Activated T-helper 1 cell treated with anti-CD3 and anti-CD28 coated beads, Interleukin-2, amount 50 U/mL, for 16 hours (primary cell): ENCODE measurements at places on chromosomes 3 and 15.

DNA sequence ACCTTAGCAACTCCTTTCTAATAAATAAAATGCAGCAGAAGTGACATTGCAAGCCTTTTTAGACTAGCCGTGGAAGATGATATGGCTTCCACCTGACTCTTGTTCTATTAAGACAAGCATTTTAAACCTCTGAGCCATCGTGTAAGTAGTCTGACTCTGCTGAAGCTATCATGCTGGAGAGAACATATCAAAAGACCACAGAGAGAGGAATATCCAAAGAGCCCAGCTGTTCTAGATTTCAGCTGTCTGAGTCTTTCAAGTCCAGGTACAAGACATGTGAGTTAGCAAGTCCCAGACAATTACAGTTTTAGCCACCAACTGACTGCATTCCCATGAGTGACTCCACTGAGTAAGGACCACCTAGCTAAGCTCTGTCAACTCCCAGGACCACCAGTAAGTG is 517.0 kb upstream of the NAALADL2 start:
- DNase-seq = no peak

GRCh38 chr15:82081914-82082762 is 36.3 kb upstream of the MEX3B start:
- DNase-seq = no peak

DNA sequence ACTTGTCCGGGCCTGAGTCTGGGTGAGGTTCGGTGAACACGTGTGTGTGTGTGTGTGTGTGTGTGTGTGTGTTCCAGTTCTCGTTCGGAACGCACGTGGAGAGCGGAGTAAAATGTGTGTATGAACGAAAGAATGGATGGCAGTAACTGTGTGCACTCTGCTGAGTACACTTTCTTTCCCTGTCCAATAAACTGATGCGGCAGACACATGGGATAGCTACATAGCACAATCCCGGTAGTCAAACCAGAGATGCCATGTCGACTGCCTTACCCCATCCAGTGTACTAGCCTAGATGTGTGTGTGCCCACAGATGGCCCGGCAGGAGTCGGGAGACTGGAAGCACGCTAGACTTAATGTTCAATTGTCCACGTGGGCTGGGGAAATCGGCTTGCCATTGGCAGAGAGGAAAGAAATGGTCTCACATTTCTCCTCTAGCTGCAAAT is 507 bp upstream of the GOLIM4 start:
- no peak for DNase-seq

DNA sequence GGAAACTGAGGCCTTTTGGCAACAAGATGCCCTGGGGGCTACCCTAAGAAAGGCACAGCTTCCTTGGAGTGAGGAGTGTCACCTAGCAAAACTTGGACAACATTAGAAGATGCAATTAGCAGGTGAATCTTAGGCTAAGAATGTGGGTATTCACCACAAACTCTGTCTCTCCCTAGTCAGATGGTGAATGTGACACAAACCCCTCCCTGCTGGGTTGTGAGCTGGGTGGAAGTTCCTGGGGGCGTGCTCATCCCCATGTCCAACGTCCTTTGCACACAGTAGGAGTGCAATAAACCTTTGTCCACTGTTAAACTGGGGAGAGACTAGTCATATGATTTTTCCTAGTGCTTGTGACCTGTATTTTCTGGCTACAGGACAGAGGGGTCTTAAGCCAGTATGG is 67.1 kb upstream of the SH3GL3 start:
- no peak for DNase-seq

DNA sequence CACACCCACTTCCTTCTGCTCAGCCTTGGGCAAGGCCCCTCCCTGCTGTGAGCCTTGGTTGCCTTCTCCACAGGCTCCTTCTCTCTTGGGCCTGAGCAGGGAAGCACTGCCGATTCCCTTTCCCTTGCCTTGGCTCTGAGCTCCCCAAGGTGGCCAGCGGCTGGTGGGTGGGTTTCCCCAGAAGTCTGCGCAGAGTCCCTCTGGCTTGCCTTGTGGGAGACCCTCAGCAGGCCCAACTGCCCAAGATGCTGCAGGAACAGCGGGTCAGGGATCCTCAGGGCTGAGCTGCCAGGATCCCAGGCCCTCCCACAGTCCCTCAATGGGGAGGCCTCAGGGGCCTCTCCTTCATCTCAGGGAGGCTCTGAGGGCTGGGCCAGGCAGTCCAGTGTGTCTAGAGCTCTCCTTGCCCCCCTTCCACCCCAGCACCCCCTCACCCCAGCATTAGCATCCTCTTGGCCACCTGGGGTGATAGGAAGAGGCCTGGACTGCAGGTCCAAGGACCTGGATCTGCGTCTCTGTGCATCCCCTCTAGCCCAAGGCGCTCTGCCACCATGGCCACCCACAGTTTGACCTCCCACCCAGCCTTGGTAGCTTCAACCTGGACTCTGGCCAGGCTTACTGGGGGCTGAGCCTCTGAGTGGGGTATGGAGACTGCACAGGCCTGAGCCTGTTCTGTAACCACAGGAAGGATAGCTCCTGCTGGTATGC is 68.6 kb downstream of the EXOG start:
- DNase-seq = no peak

- peak; percentile 6 for DNase-seq
Observed at GRCh38 chr3:56754741-56755417, 46.9 kb downstream of the ARHGEF3 start.

- DNase-seq = no peak
Observed at GRCh38 chr15:67927501-67928168, 87.8 kb upstream of the RNU6-1 start.

GRCh38 chr3:111668888-111669488 is 73.8 kb upstream of the ZBED2 start:
- no peak for DNase-seq

- no peak for DNase-seq
Observed at GRCh38 chr15:61155741-61156700, 73.1 kb downstream of the RORA start.

GRCh38 chr3:133269393-133269792 is 130.5 kb upstream of the BFSP2 start:
- DNase-seq = no peak

DNA sequence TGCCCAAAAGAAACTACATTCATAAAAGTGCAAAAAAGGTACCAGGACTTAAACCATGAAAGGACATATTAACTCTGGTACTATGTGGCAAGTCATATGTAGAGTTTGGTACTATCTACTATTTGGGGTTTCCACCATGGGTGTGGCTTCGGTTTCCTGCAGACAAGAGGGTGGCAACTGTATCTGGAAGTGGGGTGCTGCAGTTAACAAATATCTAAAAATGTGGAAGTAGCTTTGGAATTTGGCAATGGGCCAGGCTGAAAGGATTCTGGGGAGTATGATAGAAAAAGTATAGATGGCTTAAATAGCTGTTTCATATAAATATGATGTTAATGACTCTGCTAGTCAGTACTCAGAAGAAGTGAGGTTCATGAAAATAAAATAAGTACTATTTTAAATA is 44.0 kb downstream of the PLSCR2 start:
- DNase-seq = no peak

- no peak for DNase-seq
Observed at GRCh38 chr3:157284688-157285087, 124.7 kb upstream of the CCNL1 start.

DNA sequence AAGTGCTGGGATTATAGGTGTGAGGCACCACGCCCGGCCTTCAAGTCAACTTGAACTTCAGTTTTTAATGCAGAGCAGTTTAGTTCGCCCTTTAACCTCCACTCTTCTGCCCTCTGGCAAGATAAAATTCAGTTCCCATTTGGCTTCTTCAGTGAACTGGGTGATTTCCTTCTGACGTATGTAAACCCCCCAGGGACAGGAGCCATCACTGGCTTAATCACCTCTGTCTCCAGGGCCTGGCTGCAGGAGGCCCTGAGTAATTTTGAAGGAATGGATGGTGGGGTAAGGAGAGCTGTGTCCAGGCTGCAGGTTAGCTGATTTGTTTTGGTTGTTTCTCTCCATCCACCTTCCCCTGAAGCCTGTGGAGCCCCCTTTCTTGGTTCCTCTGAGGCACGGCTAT is 11.9 kb downstream of the MCM2 start:
- DNase-seq = no peak

DNA sequence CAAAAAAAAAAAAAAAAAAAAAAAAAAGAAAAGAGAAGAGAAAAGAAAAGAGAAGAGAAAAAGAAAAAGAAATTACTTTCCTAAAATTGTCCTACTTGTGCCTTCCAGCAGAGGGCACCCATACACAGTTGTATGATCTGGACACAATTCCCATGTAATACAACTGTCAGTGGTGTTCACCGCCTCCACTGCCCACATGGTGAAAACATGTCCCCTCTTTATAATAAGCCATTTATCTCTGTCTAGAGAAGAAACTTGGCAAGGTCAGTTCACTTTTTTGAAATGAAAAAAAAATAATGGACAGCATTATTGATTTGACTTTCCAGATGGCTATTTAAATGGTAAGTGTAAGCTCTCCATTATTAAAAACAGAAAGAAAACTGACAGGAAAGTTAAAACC is 459.4 kb downstream of the GBE1 start:
- DNase-seq = no peak

- no peak for DNase-seq
Observed at GRCh38 chr3:129403450-129403849, 25.0 kb downstream of the EFCAB12 start.

DNA sequence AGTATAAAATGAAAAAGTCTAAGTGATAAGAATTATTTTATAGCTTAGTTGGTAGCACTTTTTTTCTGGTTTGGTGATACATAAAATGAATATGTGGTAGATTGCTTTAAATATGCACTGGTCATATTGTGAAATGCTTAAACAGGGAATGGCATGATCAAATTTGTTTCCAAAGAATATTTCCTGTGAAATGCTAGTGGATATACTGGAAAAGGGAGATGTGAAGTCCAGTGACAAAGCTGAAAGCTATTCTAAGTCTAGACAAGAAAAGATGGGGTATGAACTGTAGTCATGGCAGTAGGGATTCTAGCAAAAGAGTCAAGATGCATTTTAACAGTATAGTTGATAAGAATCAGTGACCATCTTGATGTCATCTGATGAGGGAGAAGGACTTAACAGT is 98.9 kb upstream of the MME start:
- no peak for DNase-seq

GRCh38 chr15:101198800-101199199 is 53.0 kb downstream of the CHSY1 start:
- DNase-seq = no peak

GRCh38 chr3:118782755-118783202 is 251.9 kb downstream of the IGSF11 start:
- no peak for DNase-seq

DNA sequence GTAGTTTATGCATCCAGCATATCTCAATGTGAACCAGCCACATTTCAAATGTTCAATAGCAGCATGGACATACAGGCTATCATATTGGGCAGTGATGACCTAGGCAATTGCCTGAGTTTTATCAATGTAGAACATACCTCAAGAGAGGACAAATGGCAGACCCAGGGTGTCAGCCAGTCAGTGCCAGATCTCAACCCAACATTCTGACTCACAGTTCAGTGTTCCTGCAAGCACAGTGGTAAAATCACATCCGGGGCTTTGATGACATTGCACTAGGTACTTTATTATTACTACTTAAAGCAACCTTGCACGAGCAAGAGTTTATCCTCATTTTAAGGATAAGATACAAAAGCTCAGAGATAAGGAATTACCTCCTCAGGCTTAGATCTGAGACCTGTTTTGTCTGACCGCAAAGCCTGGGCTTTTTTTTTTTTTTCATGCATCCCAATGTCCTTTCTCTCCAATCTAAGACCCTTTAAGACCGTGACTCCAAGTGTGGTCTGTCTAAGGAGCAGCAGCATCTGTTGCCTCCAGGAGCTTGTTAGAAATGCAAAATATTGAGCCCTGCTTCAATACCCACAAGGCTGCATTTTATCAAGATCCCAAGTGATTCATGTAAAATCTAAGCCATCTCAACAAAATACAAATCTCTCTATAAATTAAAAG is 60.1 kb downstream of the SLC12A1 start:
- no peak for DNase-seq

DNA sequence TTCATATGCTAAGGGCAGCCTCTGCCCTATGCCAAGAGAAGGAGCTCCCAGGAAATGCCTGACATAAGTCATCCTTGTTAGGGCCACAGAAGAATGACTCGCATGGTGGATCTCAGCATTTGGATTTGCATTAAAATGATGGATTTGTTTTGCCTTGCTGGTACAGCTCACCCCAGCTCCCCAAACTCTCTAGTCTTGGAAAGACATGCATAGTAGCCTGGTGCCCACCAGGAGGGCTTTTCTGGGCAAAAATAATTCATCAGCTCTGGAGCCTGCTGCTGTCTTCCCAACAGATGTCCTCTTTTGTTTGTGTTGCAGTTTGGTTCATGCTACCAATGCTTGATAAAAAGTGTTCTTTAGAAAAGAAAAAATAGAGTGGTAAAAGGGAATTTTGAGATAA is 833.0 kb downstream of the AGBL1 start:
- no peak for DNase-seq

DNA sequence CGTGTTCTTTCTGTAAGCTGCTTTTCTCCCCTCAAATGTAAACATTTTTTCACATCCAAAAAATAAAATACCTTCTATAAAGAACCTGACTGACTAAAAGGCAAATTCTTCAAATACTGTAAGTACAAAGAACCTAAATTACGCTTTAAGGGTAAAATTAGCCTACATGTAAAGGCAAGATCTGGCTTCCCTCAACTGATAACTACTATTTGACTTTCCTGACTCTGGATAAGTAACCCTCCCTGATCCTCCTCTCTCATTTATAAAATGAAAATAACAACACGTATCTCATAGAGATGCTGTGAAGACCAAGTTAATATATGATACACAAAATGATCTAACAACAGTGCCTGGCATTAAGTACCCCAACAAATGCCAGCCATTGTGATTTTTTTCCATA is 12.2 kb downstream of the ADAM10 start:
- no peak for DNase-seq

DNA sequence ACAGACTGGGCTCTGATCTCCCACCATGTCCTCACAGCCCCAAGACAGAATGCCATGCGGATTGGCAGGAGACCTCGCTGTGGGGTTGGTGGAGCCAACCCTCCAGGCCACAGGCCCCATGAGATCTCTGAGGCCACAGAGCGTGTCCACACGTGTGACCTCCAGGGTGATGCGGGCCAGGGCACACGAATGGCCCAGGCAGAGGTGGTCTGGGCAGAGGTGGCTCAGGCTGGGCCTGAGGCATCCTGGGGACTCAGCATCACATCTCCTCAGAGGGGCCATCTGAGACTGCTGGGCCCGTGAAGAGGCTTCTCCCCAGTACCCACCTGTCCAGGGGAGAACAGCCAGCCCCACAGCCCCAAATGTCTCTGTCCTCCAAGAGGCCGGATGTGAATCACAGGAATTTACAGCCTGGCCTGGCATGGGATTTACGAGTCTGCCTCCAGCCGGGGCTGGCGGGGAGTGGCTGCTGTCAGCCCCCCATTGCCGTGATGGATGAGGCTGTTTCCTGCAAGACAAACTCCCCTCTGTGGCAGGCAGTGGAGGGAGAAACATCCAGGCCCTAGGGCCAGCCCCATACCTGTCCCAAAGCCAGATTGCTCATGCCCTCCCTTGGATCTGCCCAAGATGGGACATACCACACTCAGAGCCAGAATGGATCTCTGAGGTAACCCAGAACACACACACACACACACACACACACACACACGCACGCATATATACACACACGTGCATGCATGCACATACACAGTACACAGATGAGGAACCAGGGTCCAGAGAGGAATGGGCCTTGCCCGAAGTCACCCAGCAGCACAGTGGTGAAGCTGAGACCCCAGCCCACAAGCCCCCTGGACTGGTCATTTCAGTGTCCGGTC is 208.3 kb downstream of the TBC1D2B start:
- no peak for DNase-seq
